ENCODE measurements at places on chromosomes 4 and X.
A peak's percentile ranks its signal among the peaks of the same experiment; 100 is the strongest.

DNA sequence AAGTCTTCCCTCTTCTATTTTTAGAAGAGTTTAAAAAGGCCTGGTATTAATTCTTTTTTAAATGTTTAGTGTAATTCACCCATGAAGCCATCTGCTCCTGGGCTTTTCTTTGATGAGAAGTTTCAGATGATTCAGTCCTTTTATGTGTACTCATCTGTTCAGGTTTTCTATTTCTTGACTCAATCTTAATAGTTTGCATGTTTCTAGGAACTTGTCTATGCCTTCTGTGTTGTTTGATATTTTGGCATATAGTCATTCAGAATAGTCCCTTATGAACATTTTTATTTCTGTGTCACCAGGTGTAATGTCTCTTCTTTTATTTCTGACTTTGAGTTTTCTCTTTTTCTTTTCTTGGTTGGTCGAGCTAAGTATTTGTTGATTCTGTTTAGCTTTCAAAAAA, 20.2 kb upstream of the IL2 start:
- DNase-seq, result no peak

DNA sequence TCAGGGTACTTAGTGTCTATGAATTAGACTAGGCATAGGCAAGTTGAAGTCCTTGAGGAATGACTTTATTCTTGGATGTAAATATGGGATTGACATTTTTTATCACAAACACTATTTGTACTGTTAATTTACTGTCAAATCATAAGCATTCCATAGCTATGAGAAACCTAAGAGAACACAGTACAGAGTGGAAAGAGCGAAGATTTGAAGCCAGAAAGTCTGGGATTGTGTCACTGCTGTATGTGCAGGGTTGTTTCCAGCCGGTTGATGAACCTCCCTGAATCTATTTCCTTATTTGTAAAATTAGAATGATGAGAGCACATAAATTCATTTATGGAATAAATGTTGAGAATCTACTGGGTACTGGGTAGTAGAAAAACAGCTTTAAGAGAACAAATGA, 14.4 kb upstream of the KLHL5 start:
- DNase-seq, result no peak

GRCh38 chr4:41696763-41697162, 51.8 kb downstream of the PHOX2B start:
- DNase-seq, result no peak

GRCh38 chr4:77911842-77912450, 49.3 kb downstream of the MRPL1 start:
- no peak for DNase-seq

- DNase-seq, result no peak
These were observed 108.0 kb downstream of the SLIT2 start for GRCh38 chr4:20359692-20360091.

DNA sequence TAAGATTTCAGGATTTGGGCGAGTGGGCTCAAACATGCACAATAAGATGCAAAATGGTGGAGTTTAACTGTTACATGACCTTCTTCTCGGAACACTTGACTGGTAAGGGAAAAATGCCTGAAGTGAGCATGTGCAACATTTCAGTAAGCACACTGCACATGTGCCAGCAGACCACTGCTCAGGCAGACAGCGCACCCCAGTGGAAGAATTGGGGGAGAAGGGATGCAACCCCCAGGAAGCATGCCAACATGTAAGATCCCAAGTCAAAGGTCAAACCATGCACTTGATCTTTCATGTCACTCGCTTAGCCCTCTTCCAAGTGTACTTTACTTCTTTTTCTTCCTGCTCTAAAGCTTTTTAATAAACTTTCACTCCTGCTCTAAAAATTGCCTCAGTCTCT, 256.3 kb downstream of the CENPC start:
- DNase-seq, result peak; percentile 30

DNA sequence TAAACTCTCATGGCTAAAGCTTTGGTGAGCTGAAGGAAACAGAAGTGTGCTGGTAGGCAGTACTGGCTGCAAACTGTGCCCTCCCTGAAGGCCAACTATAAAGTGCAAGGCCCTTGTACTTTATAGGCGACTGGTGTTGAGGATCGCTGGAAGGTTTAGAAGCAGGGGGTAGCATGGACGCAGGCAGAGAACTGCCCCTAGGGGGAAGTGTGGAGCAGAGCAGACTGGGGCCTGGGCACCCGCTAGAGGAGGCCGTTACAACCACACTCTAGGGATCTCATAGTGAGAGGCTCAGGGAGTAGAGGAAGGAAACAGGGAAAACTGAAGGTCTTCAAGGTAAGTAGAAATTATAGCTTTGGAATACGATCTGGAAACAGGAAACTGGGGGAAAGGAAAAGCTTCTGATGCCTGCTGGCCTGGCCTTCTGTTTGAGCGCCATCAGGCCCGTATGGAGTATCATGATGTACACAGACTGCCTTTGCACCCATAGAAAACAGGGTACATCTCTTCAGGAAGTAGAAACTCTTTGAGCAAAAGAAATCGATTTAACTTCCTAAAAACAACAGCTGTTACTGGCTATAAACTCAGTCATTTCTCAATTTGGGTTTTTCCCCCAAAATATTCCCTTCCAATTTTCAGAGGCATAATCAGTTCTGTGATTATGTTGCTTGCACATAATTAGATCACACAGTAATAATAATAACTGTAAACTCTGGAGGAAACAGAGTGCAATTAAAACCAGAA, 23.9 kb upstream of the TMSB4X start:
- peak; percentile 84 for DNase-seq

GRCh38 chr4:139815778-139816601, 150.4 kb downstream of the MGST2 start:
- DNase-seq, result peak; percentile 23

DNA sequence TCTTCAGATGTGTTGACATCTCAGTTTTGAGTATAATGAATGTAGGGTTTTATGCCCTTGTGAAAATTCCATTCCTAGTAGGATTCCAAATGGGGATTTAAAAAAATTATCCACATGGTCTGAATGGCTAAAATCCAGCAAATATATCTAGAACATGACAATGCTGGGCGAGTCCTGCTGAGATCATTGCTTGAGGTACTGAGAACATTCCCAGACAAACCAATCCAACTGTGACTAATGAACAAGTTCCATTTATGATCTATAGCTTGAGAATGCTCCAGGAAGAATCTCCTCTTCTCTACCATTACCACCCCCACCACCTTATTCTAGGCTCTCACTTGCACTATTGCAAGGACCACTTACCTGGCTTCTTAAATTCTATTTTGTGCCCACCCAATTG, 77.2 kb upstream of the IL1RAPL2 start:
- DNase-seq, result no peak

- no peak for DNase-seq
These were observed 32.8 kb downstream of the PASD1 start for GRCh38 chrX:151596282-151596681.

GRCh38 chrX:129361576-129361975, 161.7 kb downstream of the SMARCA1 start:
- DNase-seq, result no peak

DNA sequence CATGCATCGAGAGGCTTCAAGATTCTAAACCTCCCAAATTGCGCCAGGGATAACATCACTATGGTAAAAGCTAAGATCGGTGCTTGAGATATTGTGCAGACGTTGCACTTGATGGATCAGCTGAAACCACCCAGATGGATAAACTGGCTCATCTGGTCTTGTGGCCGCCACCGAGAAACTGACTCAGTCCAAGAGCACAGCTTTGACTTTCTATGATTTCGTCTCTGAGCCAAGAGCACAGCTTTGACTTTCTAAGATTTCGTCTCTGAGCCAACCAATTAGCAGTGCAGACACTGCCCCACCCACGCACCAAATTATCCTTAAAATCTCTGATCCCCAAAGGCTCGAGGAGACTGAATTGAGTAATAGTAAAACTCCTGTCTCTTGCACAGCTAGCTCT, 687.2 kb downstream of the FAM133A start:
- no peak for DNase-seq

All from activated T-cell treated with anti-CD3 and anti-CD28 coated beads, Interleukin-2, amount 50 U/mL, for 72 hours (primary cell).